ENCODE measurements at places on chromosomes 2 and 18.

DNA sequence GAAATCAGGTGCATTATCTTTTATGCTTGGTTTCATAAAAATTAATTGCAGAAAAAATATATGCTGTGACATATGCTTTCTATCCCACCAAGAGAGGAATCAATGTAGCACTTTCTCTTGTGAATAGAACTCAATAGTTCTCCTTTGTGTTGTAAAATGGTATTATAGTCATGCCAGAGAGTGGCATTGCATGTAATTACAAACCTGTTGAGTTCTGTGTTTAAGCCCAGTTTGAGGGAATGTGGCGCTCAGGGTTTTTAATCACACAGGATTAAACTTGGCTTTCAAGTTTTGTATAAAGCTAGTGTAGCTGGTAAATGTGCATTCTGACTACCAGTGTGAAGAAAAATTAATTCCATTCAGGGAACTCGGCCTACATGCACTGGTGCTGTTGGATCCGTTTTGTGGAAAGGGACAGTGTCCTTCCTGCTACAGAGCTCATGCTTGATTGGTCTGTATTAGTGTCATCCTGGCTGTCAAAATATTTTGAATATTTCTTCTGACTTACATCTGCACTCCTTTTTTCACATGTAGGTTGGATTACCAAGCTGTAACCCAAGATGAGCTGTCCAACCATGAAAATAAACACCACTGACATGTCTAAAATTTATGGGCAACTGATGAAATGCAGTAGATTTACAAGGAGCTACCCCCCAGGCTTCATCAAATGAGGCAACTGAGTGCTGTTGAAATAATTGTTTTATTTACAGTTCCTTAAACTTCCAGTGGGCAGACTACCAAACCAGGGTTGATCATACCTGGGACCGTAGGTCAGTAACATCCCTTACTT lies 80.3 kb downstream of the SLC4A3 start:
- DNase-seq = no peak

DNA sequence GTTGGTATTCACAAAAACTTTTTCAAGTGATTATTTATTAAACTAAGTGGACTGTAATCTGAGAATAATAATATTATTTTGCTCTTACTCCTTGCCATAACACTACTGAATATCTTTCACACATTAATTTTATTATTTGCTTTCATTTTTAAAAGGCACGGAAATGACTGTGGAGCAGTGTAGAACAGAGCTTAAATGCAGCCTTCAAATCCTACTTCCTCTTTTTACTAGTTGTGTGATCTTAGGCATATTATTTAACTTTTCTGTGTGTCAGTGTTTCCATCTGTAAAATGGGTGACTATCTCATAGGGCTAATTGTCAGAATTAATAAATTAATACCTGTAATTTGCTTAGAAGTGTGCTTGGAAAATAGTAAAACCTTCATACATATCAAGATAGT lies 55.5 kb upstream of the SLC8A1 start:
- DNase-seq = no peak

- DNase-seq = no peak
Measured at GRCh38 chr2:24459224-24460161, 31.6 kb upstream of the NCOA1 start.

- DNase-seq = no peak
Measured at GRCh38 chr18:7600528-7601245, 33.6 kb downstream of the PTPRM start.

- no peak for DNase-seq
Measured at GRCh38 chr2:16882706-16883105, 217.1 kb upstream of the CYRIA start.

DNA sequence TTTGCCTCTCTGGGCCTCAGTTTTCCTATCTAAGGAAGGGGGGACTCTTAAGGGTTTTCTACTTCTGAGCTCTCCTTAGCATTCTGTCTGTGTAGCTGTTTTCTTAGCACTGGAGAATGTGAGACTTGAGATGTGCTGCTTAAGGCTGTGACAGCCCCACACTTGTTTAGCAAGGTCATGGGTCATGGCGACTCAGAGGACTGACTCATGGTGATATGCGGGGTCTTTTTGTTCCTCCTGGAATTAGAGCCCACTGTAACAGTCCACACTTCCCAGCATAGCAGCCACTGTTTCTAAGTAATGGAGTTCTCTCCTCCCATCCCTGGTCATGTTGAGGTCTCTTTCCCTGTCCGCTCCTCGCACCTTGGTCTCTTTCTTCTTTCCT lies 4.1 kb upstream of the LPIN1 start:
- no peak for DNase-seq

- DNase-seq = no peak
Measured at GRCh38 chr2:9815844-9816279, 27.4 kb upstream of the TAF1B start.

- no peak for DNase-seq
Measured at GRCh38 chr2:77519888-77520506, 2.2 kb downstream of the LRRTM4 start.

DNA sequence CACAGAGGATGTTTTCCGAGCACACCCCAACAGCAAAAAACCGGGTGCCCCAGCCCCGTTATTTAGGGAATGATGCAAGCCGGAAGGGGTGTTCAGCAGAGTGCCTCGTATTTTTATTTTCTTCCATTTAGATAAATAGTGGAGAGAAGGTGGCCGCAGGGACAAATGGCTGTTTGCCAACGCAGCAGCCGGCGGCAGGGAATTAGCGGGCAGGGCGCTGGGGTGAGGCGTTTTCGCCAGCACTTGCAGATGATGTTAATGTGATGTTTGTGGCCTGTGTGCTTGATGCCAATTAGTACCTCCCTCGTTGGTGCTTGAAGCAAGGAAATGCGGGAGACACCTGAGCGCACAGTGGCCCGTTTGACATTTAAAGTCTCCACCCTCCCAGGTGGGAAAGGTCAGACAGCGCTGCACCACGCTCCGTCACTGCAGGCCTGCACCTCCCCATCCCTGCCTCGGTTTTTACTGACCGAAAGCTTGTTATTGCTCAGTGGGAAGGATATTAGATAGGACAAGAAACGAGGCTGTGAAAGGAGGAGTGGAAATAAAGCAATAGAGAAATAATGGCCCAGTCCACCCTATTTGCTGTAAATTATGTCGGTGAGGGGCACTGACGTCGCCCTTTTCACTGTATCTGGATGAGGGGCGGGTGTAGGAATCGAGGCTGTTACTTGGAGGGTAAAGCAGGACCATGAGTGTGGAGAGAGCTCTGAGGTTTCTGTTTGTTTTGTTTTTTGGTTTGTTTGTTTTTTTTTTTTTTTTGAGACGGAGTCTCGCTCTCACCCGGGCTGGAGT lies 39.1 kb downstream of the NFATC1 start:
- no peak for DNase-seq

Data from AML-193 (cell line).